ENCODE measurements at places on chromosomes 11 and 22.
A peak's percentile ranks its signal among the peaks of the same experiment; 100 is the strongest.

DNA sequence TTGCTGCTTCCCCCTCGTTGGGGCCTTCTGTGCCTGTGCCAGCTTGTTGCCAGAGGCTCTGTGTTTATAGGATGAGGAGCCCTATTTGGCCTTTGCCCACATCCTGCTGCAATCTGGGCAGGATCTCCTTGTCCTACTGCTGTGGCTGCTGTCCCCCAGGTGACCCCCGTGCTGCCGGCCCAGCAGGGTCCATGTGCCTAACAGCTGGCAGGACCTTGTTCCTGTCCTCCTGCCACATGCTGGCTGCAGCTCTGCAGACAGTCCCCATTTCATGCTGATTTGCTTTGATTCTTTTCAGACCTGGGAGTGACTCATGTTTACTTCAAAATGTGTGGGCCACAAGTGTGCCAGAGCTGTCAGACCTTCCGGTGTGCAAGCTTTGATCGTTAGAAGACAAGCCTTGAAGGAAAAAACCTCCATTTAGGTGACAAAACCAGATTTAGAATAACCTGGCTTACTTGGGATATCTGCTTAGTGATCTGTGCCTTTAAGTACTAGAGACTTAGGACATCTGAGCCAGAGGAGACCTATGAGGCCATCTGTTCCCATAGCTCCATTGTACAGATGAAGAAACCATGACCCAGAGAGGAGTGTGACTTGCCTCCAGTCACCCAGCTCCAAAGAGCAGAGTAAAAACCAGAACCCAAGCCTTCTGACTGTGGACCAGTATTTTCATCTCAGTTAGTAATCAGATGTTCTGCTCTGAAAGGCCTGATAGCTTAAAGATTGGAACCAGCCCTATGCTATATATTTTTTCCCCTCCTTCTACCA is 11.1 kb downstream of the NAV2 start:
- DNase-seq: no peak

GRCh38 chr11:131744847-131745246 is 374.4 kb downstream of the NTM start:
- DNase-seq: no peak

DNA sequence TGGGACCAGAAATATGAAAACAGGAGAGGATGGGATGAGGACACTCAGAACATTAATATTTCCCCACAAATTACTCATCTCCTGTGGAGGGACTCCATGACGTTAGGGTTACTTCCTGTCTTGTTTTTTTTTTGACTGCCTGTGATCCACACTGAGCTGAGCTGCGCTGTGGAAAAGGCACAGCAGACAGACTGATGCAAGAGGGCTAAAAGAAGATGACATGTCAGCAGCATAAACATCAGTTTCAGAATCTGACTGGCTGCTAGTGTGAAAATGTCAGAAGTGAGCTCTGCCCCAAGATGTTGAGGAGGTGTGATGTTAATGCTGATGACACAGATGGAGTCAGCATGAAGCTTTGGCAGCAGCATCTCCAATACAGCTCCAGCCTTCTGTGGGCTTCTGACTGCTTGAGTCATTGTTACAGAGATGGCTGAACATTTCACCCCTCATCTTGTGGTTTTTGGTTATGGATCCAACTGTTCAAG is 286.8 kb downstream of the BLID start:
- DNase-seq: no peak

- peak; percentile 84 for DNase-seq
Observed at GRCh38 chr11:130213143-130213978, 53.8 kb downstream of the ST14 start.

DNA sequence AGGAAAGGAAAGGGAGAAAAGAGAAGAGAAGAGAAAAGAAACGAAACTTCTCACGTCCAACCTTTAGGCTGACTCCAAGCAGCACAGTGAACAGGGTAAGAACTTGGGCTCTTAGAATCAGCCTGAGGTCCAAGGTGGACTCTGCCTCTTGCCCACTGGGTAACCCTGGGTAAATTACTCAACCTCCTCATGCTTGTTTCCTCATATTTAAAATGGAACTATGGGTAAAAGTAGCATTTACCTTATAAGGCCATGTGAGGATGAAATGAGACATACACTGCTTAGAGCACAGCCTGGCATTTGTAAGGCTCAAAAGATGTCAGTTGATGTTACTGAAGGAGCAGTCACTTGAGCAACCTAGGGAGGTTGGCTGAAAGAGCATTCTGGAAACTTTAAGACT is 107.9 kb downstream of the C11orf58 start:
- no peak for DNase-seq

DNA sequence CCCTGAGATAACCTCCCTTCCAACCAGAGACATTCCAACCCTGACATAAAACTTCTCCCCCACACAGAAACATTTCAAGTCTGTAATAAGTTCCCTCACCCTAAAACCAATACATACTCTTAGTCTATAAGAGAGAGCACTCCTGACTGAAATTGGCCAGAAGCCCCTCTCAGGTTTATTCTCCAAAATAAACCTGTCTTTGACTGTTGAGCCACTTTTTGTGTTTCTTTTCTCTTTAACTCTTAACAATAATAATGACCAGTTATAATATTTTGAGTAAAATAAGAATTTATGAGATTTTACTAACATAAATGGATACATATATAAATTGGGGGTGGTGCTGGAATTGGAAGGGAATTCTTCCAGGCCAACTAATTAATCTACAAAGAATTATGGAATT is 93.6 kb downstream of the GRM5 start:
- no peak for DNase-seq

DNA sequence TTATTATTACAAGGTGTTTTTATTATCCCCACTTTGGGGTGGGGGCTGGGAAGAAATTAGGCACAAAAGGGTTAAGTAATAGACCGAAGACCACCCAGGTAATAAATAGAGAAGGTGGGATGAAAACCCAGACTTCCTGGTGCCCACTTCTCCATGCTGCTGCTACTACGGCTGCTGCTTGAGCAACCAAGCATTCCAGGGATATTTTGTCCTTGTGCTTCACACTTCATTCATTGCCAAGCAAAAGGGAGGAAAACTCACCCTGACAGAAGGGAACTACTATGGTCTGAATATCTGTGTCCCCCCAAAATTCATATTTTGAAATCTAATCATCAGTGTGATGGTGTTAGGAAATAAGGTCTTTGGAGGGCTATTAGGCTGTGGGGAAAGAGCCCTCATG is 470.9 kb upstream of the API5 start:
- no peak for DNase-seq

- DNase-seq: no peak
Observed at GRCh38 chr11:78822931-78823423, 248.3 kb upstream of the NARS2 start.

- DNase-seq: no peak
Observed at GRCh38 chr11:114321621-114322257, 25.5 kb downstream of the NNMT start.

GRCh38 chr11:114382509-114382908 is 17.8 kb downstream of the C11orf71 start:
- DNase-seq: no peak

DNA sequence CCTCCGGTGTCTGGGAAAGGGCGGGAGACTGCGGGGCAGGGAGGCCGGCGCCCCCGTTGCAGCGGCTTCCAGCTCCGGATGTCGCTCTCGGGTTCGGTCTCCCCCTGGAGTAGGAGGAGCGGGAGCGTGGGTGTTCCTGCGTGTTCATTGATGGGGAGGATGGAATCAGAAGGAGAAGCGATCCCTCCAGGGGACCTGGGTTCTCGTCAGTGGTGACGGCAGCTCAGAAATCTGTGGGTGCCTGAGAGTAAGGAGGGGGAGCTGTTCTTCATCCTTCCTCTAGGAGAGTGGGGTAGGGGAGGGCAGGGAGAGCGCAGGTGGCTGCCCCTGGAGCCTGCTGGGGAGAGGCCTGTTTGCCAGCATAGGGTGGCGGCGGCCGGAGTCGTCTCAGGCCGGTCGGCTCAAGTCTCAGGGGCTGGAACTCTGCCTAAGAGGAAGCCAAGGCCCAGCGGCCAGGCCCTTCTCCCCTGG is 1.1 kb downstream of the UBASH3B start:
- no peak for DNase-seq

- no peak for DNase-seq
Observed at GRCh38 chr11:12642040-12642439, 32.2 kb upstream of the TEAD1 start.

DNA sequence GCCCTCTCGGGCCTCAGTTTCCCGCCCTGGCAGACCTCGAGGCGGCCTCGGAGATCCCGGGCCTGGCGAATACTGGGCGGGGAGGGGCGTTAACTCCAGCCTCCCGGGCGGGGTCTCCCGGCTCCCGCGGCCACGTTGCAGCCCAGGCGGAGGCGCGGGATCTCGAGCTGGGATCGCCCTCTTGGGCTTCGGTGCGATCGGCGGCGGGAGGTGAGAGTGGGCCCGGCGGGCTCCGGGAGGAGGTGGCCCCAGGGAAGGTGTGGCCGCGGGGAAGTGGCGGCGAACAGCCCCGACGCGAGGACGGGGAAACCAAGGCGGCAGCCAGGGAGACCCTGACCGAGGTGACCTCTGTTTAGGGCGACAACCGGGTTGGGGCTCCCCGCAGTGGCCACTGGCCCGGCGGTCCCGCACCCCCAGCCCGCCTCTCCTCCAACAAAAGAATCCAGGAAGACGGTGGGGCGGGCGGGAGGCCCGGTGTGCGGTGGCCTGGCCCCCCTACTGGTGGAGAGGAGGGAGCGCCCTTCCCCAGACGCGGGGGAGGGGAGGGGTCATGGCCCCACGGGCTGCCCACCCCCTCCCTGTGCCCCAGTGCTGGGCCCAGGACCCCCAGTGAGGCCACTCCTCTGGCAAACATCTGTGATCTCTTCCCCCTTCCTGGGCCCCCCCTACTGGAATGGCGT is at the start of gene PHETA2:
Gene PHETA2 (plus strand): TSS at position 117 of the 680 bp plus-strand sequence. CDS start 3,046 bp downstream, outside the sequence.
- peak; percentile 62 for DNase-seq

DNA sequence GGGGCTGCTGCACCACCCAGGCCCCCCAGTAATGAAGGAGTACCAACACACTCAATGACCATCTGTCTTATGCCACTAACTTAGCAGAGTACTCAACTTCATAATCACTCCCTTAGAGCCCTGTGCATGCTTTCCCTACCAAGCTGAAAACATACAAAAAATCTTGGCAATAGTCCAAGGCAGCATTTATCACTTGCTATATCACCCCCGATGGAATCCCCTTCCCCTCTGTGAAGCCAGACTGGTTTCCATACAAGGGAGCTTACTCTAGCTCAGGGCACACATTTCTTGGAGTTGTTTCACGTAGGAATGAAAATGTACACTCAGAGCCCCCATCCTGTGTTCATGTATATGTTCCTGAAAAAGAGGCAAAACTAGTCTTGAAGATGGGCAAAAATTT is 301.3 kb upstream of the TENM4 start:
- DNase-seq: no peak

- no peak for DNase-seq
Observed at GRCh38 chr11:94521684-94522083, 9.4 kb downstream of the C11orf97 start.

GRCh38 chr11:113481672-113482071 is 6.5 kb upstream of the DRD2 start:
- DNase-seq: no peak

GRCh38 chr11:65047581-65048422 is 6.8 kb downstream of the SAC3D1 start:
- no peak for DNase-seq

- DNase-seq: peak; percentile 14
Observed at GRCh38 chr11:85281550-85281949, 345.6 kb downstream of the DLG2 start.

DNA sequence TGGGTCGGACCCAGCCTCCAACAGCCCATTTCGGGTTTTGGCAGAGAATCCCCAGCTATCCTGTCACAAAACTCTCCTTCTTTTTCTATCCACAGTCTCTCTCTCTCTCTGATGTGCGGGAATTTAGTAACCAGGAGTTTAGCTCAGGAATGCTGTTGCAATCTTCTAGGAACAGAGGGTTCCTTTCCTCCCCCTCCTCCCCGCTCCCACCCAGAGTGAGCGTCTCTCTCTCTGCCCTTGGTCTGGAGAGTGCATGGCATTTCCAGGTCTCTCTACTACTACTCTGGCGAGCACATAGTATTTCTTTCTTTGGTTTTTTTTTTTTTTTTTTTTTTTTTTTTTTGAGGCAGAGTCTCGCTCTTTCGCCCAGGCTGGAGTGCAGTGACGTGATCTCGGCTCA is 17.7 kb downstream of the APIP start:
- no peak for DNase-seq

GRCh38 chr22:27918341-27919221 is 475 bp downstream of the PITPNB start:
- DNase-seq: peak; percentile 39

GRCh38 chr11:1532606-1533341 is 39.3 kb downstream of the DUSP8 start:
- DNase-seq: no peak

DNA sequence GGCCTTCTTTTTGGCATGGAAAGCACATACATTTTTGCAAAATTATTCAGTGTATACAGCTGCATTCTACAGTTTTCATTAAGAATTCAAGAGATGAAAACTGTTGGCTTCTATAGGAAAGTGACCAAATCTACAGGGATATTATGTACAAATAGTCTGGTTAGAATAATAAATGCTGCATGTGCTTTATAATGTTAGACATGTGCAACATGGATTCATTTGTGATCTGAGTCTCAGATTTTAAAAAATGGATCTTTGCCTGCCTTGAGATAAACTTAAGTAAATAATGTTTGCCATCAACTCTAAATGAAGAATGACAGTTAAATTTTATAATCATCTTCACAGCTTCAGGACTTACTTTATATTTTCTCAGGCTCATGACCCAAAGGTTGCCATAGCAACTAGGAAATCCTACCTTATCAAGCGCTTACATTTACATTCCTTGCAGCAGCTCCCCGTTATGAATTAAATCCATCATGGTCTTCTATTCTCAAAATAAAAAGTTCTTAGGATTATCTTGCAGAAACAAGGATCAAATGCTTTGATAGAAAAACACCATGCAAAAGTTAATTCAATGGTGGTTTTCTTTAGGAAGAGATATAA is 200.2 kb downstream of the CADM1 start:
- no peak for DNase-seq

DNA sequence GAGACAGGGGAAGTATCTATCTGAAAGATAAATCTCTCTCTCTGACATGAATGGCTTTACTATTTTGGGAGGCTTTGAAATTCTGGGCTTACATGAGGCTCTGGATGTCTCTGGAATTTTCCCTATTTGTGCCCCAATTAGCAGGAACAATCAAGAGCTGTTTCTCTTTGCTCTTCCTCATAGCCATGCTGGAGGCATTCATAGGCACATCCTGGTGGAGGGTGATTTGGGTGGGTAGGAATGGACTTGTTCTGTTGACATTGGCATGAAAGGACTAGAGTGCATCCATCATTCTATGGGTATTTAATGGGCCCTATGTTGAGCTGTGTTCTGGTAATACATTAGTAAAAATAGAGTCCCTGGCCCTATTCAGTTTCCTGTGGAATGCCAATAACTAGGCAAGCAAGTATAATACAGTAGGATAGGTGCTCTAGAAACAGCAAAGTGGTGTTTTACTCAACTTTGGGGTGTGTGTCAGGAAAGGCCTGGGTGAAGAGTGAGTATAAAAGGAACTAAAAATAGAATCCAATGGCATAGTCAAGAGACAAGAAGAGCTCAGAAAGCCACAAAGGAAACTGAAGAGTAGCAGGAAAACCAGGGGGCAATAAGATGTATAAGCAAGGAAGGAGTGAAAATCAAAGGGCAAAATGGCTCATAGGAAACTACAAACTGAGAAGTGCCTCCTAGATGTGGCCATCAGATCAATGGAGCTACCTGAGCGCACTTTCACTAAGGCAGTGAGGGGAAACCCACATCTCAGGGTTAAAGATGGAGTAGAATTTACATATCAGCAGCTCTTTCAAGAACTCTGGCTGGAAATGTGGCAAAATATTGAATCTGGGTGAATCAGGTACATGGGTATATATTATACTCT is 45.0 kb downstream of the CWC15 start:
- DNase-seq: no peak

- DNase-seq: peak; percentile 1
Observed at GRCh38 chr11:43788421-43788820, 92.2 kb upstream of the ALKBH3 start.

All from memory B cell (primary cell).